Common myeloid progenitor, CD34-positive (primary cell): ENCODE measurements at places on chromosomes 16 and 17.

GRCh38 chr16:11138769-11139325, 117.2 kb downstream of the SOCS1 start:
- no peak for DNase-seq

- DNase-seq: no peak
Measured at GRCh38 chr17:55478971-55479370, 32.3 kb downstream of the SMIM36 start.

DNA sequence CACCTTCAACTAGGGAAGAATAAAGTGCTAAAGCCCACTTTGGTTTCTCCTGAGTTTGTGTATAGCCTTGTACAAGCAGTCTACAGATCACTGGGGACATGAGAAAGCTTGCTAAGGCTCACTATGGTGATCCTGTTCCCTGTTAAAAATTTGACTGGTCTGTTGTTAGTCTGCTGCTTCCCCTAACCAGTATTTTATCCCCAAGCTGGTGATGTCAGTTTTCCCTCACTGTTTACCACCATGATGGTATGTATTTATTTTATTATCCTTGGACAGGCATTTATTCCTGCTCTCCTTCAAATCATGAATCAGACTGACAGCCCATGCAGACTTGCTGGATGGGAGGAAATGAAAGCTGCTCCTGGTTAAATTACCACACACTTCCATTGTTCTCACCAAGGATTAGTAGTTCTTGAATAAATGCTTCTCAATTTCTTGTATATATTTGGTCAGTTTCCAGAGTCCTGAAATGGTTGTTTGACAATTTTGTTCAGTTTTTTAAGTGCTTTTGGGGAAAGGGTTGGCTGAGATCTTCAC, 99.6 kb downstream of the CA4 start:
- DNase-seq: no peak

DNA sequence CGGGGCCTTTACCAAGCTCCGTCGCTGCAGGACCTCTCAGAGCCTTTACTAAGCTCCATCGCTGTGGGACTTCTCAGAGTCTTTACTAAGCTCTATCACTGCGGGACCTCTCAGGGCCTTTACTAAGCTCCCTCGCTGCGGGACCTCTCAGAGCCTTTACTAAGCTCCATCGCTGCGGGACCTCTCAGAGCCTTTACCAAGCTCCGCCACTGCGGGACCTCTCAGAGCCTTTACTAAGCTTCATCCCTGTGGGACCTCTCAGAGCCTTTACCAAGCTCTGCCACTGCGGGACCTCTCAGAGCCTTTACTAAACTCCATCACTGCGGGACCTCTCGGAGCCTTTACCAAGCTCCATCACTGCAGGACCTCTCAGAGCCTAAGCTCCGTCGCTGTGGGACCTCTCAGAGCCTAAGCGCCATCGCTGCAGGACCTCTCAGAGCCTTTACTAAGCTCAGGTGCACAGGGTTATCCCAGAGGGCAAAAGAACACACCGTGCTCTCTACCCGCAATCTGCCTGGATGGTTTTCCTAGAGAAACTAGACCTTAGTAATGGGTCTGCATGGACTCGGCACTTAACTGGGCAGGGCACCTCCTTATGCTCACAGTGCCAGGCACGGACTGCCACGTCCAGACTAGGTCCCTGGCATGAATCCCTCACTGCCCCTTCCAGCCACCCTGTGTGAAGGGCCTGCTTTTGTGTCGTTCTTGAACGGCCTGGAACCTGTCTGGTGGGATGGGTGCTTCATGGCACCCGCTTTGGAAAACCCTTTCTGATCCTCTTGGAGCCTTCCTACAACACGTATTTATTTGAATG, 69.2 kb upstream of the DOC2B start:
- DNase-seq: no peak

GRCh38 chr17:40068917-40069750, 6.4 kb downstream of the THRA start:
- peak; percentile 79 for DNase-seq

DNA sequence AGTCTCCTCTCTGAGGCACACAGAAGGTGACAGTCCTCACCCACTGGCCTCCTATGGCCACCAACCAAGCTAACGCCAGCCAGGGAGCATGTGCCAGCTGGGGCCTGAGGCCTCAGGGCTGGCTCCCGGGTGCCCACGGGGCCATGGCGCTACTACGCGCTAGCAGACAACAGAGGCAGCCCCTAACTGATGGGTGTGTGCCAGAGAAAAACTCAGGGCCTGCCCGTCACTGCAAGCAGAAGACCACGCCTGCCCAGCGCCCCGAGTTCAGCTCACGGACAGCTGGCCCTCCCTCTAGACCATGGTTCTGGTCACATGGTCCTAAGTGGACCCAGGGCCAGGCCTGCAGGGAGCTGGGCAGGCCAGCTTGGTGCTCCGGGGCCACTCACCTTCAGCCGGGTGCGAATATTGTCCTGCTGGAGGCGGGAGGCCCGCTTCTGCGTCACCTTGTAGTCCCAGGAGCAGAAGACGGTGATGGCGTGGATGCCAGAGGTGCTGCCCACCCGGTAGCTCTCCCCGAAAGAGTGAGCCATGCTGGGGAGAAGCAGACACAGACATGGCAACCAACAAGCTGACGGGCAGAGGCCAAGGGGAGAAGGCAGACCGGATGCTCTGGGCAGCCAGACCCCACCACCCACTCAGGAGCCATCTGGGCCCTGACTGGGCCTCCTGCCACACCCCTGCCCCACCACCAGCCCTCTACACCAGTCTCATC, 6.2 kb downstream of the TMC6 start:
- DNase-seq: peak; percentile 68

- no peak for DNase-seq
Measured at GRCh38 chr16:8647721-8648318, 26.3 kb downstream of the METTL22 start.

DNA sequence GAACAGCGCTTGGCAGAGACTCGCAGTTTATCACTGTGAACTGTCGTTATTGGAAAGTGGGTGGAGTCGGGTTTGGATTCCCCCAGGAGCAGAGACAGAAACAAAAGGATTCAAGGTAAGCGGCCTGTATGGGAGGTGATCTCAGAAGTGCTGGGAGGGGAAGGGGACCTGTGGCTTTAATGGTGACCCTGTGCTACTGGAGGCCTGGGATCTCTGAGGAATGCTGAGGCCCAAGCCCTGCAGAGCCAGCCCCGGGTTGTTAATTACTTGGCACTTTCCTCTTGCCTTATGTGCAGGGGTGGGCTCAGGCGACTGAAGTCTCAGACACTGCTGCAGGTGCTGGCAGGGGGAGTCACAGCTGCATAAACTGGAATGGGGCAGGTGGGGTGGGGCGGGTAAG, 27.4 kb downstream of the IRF8 start:
- no peak for DNase-seq

- no peak for DNase-seq
Measured at GRCh38 chr16:67435758-67436164, 4.8 kb downstream of the HSD11B2 start.

DNA sequence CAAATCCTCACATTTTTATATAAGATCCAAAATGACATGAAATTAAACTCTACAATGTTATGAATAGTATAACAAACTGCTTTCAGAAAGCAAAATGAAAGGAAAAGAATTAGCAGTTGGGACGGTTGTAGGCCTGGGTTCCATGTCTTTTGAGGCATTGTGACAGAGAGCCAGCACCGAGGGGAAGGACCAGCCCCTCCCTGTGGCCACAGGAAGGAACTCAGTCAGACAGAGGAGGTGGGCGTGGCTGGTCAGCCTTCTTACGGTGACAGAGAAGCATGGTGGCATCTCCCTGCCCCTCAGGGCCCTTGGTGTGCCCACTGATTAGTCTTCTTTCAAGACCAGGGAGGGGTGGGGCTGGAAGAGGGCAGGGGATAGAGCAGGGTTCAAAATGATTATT, 5.7 kb downstream of the ZNF319 start:
- peak; percentile 83 for DNase-seq

- no peak for DNase-seq
Measured at GRCh38 chr16:50151322-50151721, 1.8 kb upstream of the TENT4B start.

GRCh38 chr17:57783338-57783742, 38.2 kb upstream of the CCDC182 start:
- DNase-seq: peak; percentile 90

DNA sequence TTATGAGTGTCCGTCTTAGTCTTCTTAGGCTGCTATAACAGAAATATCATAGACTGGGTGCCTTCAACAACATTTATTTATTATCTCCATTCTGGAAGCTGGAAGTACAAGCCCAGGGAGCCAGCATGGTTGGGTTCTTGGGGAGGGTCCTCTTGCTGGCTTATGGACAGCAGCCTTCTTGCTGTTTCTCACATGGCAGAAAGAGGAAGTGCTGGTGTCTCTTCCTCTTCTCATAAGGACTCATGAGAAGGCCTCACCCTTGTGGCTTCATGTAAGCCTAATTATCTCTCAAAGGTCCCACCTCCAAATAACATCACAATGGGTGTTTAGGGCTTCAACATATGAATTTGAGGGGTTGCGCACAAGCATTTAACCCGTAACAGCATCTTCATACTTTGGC, 207.0 kb upstream of the COX10 start:
- no peak for DNase-seq

DNA sequence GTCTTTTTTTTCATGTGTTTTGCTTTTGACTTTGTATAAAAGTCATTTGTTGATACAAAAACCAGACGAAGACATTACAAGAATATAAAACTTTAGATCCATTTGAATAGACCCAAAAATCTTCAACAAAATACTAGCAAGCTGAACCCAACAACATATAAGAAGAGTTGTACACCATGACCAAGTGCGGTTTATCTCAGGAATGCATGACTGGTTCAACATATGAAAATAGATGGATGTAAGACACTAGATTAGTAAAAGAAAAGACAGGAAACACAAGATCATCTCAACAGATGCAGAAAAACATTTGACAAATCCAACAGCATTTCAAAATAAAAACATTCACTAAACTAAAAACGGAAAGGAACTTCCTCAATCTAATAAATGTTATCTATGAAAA, 69.0 kb downstream of the TBC1D16 start:
- no peak for DNase-seq

DNA sequence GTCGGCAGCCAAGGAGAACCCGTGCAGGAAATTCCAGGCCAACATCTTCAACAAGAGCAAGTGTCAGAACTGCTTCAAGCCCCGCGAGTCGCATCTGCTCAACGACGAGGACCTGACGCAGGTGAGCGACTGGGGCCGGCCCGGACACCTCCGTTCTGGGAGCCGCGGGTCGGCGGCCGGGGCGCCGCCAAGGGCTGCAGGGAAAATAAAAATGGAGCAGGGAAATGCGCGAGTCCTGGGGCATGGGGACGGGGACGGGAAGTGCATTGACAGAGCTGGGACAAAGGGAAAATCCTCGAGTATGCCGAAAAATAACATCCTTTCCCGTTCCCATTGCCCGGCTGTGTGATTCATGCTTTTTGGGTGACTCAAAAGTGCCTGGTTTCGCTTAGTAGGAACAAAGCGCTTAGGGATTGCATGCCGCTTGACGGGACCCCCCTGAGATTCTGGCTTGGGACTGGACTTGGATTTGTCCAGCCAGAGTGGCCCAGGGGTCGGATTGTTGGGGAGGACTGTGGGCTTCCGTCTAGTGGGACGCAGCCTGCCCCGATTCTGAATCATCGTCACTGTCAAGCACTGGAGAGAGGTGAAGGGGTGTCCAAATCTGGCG, 699 bp downstream of the MPRIP start:
- DNase-seq: no peak

DNA sequence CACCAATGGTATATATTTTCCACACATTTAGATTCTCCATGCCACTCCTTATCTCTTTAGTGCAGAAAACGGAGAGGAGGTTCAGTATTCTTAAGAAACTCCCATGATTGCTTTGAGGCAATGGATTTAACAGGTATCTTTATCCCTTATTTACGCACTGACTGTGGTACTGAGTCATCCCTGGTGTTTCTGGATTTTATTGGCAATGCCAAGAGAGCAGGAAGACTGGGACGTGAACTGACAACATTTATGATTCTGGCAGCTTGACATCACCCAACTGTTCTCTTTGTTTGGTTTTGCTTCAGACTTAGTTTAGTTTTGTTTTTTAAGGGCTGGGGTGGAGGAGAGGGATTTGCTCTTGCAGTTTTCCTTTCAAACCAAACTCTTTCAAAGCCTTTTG, 131.4 kb downstream of the WWOX start:
- DNase-seq: no peak

DNA sequence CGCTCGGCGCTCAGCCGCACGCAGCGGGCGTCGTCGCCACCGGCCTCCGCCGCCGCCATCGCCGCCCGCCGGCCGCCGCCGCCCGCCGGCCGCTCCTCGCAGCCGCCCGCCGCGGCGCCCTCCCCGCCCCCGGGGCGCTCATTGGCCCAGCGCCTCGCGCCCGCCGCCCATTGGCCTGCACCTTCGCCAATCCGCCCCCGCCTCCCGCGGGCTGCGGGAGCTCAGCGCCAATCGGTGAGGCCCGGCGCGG, at the start of gene PGP:
PGP (minus strand) TSS at position 122 of the 250 bp plus-strand sequence; CDS start at position 59, 63 bp downstream.
- DNase-seq: no peak

DNA sequence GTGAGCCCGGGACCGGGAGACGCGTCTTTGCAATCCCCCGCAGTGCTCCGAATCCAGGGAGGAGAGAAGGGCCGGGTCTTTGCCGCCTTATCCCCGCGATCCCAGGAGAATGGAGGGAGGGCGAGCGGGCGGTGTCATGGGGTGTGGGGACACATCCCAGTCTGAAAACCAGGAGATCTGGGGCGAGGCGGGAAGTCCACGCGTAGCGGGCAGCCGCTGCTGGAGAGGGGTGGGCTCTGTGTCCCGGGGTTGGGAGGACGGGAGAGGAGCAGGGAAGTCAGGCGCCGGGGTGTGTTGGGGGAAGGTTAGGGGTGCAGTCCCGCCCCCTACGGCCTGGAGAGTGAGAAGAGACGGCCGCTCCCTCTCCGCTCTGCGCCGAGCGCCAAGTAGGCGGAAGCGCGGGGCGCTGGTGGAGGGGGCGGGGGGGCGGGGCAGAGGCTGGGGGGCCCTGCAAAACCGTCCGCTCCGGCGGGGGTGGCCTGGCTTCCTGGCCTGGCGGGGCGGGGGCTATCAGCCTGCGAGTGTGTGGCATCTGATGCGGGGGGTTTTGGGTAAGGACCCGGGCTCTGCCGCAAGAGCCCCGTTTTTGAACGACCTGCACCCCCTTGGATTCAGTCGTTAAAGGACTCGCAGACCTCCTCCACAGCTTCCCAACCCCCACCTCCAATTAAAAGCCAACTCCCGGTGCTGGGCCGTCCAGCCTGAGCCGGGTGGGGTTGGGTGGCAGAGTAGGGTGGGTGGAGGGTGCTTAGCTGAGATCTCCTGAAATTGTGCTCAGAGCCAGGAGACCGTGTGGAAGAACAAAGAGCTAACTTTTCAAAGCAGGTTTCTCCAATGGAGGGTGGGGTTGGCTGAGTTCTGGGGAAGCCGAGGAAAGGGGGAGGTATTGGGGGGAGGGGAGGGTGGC, 654 bp downstream of the LASP1 start:
- DNase-seq: no peak
